ENCODE measurements at places on chromosomes 3 and 15.

DNA sequence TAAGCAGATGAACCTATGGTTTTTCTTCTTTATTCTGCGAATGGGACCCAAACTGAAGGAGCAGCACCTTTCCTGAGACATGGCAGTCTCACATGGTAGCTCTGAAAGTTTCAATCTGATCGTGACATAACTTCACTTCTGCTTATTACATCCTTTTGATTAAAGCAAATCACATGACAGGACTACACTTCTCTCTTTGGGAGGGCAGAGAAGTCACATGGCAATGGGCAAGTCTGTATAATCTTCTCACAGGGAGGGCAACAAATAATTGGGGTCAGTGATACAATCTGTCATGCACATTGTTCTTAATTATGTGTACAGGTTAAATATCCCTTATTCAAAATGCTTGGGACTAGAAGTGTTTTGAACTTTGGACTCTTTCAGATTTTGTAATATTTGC, 21.6 kb downstream of the NCBP2 start:
- no peak for DNase-seq

DNA sequence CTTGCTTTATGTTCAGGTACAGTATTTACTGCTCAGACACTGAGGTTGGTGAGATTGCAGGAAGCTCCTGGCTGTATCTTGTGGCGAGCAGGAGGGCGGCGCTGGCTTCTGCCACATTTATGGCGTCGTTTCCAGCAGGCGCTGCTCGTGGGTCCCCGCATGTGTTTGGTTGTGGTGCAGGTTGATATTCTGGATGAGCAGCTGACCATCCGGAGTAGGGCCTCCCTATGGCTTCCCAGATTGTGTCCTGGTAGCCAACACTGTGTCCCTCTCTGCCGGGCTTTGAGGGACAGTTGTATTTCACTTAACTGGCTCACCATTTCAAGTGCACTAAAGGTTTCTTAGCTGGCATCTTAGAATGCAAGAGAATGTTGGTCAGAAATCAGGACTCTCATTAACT, 386.5 kb upstream of the TPM1 start:
- no peak for DNase-seq

GRCh38 chr15:48710952-48711495, 65.5 kb upstream of the FBN1 start:
- no peak for DNase-seq

GRCh38 chr15:33055962-33056361, 138.6 kb downstream of the FMN1 start:
- no peak for DNase-seq

GRCh38 chr3:64047787-64048186, 24.5 kb upstream of the PSMD6 start:
- DNase-seq: no peak

DNA sequence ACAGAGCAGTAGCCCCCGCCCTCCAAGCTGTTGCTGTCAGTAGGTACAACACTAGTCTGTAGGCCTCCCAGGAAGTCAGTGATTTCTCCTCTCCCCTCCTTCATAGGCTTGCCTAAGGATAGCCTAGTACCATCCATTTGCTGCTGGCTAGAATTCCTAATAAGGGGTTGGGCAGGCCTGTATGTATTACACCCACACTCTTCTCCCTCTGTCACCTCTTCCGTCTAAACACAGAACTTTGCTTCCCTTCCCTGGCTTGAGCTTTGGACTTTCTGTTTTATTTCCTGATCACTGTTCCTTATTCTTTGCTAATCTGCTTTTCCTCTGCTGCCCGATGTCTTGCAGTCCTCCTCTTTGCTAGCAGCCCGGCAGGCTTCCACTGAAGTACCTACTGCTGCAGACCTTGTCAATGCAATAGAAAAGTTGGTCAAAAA, 93.4 kb upstream of the UMPS start:
- no peak for DNase-seq
